ENCODE measurements at places on chromosomes 4 and X. TPM values are rescaled to one million over a fixed set of nuclear protein-coding genes. Genes with fewer than 3 reads are reported as not detected.

DNA sequence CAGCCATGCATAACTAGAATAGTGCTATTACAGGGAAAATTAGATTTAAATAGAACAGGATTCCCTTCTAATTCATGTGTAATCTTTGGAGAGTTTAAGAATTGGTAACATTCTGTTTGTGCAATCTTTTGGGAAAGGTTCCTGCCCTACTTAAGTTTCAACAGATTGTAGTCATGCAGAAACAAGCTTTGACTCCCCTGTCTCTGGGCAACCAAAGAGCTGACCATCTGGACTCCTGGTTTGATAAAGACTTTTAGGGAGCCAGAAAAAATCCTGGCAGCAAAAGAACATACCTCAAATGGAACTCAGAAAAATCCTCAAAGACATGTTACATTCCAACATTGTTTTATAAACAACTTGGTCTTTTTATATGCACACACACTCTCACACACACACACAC lies 191.1 kb upstream of the NEIL3 start:
- DNase-seq = no peak

DNA sequence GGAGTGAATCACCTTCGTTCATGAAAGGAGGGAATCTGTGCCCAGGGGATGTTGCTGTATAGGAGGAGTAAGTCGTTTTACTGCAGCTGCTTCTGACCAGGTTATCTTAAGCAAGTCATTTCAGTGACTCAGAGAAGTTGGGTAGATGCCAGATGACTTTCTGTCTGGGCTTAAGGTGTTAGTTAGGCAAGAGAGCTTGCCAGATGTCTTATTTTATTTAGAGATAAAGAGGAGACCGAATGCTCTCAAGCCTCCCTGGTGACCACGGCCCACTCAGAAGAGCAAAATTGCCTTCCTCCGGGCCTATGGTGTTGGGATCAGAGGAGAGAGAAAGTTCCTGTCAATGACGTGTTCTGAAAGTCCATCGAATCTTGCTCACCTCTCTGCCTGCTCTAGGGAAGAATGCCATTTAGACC lies 16.3 kb upstream of the ZNF827 start:
- no peak for DNase-seq

GRCh38 chrX:13797512-13797911 lies 19.4 kb downstream of the GPM6B start:
- no peak for DNase-seq

GRCh38 chrX:135605906-135606305 lies 85.4 kb downstream of the INTS6L start:
- DNase-seq = no peak

- DNase-seq = no peak
These were observed 373.7 kb downstream of the AR start for GRCh38 chrX:67917421-67918010.

GRCh38 chr4:17448689-17449088 lies 63.2 kb downstream of the QDPR start:
- DNase-seq = no peak

GRCh38 chr4:42488114-42488513 lies 90.8 kb downstream of the SHISA3 start:
- no peak for DNase-seq

- no peak for DNase-seq
These were observed at the start of gene C4orf51 for GRCh38 chr4:145679991-145680455. C4orf51 (plus strand) TSS chr4:145680146; CDS start chr4:145680204, 58 bp downstream.

GRCh38 chr4:46839128-46839527 lies 69.9 kb downstream of the COX7B2 start:
- no peak for DNase-seq

The SORBS2 gene
- 15.6 TPM for total RNA-seq

The MAGEA9B gene
- total RNA-seq = not detected

The EFHC2 gene
- 9.1 TPM for total RNA-seq

The ZXDB gene
- total RNA-seq = 17.7 TPM

The OTUD6A gene
- total RNA-seq = not detected
